ENCODE measurements at places on chromosomes 5 and 9. TPM values are rescaled to one million over a fixed set of nuclear protein-coding genes. Genes with fewer than 3 reads are reported as not detected.

The BHMT gene
- total RNA-seq, result 20.4 TPM

The SPINK14 gene
- not detected for total RNA-seq

The HBEGF gene
- 2.5 TPM for total RNA-seq

The HEMGN gene
- not detected for total RNA-seq

The ADGRD2 gene
- total RNA-seq, result not detected

The FOXD4L4 gene
- total RNA-seq, result 0.20 TPM

The ECM2 gene
- total RNA-seq, result 0.20 TPM

Measured in glutamatergic neuron (in vitro differentiated cells).